ENCODE measurements at places on chromosomes 13 and 19.

DNA sequence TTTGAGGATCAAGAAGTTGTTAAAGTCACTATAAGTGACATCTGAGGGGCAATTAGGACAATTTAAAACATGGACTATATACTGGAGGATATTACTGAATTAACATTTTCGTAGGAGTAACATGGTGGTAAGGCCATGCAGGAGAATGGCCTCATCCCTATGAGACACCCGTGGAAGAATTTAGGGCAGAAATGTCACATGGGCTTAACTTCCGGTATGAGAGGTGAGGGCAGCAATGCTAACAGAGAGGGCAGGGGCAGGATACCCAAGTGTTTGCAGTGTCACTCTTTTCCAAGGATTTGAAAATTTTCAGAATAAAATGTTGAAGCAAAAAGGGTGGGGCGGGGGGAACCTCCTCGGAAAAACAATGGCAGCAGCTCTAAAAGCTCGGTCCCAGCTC lies 23.6 kb downstream of the RANBP3 start:
- DNase-seq, result no peak

GRCh38 chr13:98406971-98407370 lies 169.9 kb downstream of the STK24 start:
- DNase-seq, result no peak

GRCh38 chr19:36054733-36055686 lies at the start of gene WDR62:
WDR62 (plus strand) TSS chr19:36054897; CDS start chr19:36054972, 75 bp downstream.
- DNase-seq, result peak; percentile 96

DNA sequence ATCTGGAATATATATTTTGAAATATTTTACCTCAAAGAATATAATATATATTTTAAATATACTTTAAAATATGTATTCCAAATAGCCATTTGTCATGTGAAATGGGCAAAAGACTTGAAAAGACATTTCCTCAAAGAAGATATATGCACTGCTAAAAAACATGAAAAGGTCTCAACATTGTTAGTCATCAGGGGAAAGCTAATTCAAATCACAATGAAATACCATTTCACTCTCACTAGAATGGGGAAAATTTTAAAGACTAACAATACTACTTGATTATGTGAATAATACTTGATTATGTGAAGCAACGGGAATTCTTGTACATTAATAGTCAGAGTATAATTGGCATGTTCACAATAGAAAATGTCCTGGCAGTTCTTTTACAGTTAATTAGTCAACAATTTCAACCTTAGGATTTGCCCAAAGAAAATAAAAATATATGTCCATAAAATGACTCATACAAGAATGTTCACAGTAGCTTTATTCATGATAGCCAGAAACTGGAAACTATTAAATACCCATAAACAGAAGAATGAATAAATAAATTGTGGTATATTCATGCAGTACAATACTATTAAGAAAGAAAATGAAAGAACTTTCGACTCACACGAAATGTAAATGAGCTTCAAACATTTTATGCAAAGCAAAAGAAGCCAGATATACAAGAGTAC lies 6.8 kb upstream of the KBTBD6 start:
- DNase-seq, result peak; percentile 18

- no peak for DNase-seq
Observed at GRCh38 chr19:37813340-37813739, 34.0 kb upstream of the ZNF573 start.

DNA sequence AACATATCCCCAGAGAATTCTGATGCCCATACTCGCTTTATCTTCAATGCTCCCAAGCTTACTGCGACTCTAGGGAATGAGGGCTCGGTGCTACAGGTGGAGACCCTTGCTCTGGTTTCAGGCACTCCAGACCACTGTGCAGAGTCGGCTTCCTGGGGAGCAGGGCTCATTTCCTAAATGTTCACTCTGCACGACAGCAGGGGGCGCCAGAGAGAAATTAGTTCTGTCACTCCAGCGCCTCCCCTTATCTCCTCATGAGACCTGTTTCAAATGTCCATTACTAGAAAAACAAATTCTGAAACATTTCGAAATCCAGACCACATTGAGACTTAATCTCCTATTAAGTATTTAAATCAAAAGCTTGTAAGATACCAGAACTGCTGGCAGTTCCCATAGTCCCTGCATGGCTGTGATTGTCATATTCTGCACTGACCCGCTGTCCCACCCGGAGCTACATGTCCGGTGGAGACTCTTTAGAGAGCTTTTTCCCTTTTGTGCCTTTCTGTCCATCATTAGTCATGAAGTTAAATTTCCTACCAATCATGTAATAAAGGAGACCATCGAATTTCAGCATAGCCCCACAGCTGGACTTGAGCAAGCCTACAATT lies 22.4 kb downstream of the EPSTI1 start:
- peak; percentile 59 for DNase-seq

GRCh38 chr19:7740682-7741054 lies 6.7 kb downstream of the CD209 start:
- no peak for DNase-seq

GRCh38 chr19:37583340-37583739 lies 11.3 kb downstream of the ZNF571 start:
- DNase-seq, result no peak

DNA sequence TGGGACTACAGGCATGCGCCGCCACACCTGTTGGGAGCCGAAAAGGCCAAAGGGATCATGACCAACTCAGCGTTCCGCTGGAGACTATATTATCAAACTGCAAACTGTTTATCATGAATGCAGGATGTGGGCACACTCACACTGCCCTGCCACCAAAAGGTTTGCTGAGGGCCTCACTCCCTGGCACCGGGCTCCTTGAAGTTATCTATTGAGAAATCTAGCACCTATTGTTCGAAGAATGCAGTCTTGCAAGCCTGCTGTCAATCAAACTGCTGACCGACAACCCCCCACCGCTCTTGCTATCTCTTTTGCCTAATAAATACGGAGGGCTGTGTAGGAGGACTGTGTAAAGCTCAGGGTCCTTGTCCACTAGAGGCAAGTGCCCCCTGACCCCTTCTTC lies 5.2 kb upstream of the ZNF836 start:
- DNase-seq, result no peak

DNA sequence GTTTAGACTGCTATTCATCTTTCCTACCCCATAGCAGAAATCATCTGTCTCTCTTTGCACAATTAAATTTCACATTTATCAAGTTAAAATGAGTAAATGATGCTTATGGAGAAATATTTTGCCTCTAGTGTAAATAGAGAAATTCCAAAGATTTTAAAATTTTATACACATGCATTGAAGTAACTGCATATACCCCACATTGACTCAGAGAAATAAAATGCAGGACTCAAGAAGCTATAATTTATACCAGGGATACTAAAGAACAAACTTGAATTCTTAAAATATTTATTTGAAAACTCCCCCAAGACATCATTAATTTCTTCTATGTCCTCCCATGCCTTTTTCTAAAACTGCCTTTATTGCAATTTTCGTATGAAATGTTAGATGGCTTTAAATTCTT lies 165.8 kb downstream of the DIAPH3 start:
- no peak for DNase-seq

DNA sequence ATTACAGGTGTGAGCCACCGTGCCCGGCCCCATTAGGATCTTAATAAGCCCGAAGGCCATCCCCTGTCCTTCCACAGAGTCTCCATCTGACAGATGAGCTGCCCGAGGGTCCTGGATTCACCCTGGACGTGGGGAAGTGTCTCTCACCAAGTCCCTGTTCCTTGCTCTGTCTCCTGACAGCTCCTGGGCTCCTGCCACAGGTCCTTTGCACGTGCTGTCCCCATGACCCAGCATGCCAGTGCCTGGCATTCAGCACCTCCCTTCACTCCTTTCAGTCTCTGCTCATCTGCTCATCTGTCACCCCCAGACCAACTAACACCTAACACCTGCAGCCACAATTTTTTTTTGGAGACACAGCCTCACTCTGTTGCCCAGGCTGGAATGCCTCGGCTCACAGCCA lies 14.5 kb downstream of the CERS1 start:
- no peak for DNase-seq

DNA sequence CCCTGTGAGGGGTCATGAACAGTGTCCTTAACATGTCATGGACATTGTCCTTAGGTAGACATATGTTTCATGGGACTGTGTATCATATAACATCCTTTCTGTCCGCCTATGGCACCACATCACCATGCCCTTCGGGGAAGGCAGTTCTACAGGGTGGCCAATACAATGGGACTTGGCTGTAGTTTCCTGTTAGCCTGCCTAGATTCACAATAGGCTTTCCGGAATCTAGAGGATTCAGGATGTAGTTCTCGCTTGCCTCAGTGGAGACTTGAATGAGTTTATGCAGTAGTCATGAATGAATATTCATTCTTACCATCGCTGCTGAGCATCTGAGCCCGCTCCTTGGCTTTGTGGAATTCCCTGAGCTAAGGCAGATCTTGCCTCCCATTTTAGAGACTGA lies 100.5 kb downstream of the DNAJC15 start:
- DNase-seq, result no peak

DNA sequence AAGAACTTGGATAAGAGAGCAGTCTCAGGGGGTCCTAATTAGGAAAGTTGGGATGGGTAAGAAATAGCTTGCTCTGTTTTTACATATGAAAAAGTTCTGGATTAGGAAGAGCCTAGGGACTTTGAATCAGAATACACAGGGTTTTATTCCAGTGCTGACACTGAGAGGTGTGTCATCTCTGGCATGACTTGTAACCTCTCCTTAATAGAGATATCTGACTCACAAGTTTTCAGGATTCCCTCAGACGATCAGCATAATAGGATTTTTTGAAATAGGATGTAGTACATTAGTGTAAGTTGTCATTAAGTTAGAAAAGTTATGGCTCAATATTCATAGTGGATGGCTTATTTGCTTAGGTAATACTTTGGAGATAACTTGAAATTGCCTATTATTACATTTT lies 555.2 kb upstream of the MIR17HG start:
- DNase-seq, result no peak

DNA sequence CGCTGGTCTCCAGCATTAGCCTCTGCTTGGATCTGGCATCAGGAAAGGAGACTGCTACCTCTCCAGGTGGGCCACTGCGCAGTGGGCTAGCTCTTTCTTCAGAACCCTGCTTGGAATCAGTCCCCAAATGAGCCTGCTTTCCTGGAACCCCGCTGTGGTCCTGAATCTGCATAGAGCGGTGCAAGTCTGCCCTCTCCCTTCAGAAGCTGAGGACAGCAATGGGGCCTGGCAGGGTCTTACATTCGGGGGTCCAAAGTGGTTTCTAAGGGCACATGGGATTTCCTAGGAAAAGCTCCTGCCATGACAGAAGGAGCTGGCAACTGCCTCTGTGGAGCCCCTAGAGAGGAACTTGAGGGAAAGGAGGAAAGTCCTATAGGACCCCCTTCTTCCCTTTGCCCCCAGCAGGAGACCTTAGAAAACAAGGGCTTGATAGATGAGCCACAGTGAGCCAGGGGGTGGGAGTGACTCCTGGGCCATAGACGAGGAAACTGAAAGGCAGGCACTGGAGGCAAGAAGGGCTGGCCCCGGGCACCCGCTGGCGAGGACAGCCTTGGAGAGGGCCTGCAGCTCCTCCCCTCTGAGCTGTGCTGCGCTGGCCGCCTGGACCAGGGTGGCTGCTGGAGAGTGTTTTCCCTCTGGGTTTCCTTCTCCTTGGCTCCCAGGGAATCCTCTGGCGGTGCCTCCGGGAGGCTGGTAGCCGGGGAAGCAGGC lies 1.4 kb upstream of the VSTM2B start:
- no peak for DNase-seq

- DNase-seq, result no peak
Observed at GRCh38 chr19:17245535-17245984, at the start of gene NR2F6. NR2F6 (minus strand) TSS chr19:17245919; CDS start chr19:17245220, 699 bp downstream.

- no peak for DNase-seq
Observed at GRCh38 chr19:16088351-16089009, 12.2 kb downstream of the TPM4 start.

GRCh38 chr19:39506944-39507714 lies 7.8 kb upstream of the SELENOV start:
- peak; percentile 88 for DNase-seq

GRCh38 chr19:41690801-41691065 lies 2.7 kb upstream of the CEACAM7 start:
- no peak for DNase-seq

DNA sequence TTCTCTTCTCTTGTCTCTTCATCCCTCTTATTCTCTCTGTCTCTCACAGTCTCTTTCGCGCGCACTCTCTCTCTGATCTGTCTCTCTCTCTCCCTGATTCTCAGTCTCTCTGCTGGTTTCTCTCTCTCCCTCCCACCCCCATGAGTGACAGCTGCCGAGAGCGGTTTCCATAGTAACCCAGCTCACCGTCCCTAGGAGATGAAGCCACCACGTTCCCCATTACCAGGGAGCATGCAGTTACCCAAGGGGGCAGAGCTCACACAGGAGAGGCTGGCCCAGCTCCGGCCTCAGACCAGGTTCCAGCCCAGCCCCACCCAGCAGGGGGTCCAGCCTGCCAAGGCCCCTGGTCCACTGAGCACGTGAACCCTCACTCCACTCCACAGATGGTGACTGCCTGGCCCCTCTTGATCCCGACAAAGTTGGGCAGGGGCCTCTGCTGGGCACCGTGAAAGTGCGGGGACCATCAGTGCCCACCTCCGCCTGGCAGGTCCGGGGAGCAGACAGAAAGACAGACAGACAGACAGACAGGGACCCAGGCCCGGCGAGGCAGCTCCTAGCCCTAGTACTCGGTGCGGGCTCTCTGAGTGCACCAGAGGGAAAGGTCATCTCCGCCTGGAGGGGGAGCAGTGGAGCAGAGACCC lies 50.6 kb downstream of the CELF5 start:
- DNase-seq, result peak; percentile 25

GRCh38 chr13:31951215-31951678 lies 80.3 kb upstream of the FRY start:
- DNase-seq, result no peak

GRCh38 chr19:40221858-40222619 lies 3.9 kb upstream of the TTC9B start:
- DNase-seq, result peak; percentile 98

DNA sequence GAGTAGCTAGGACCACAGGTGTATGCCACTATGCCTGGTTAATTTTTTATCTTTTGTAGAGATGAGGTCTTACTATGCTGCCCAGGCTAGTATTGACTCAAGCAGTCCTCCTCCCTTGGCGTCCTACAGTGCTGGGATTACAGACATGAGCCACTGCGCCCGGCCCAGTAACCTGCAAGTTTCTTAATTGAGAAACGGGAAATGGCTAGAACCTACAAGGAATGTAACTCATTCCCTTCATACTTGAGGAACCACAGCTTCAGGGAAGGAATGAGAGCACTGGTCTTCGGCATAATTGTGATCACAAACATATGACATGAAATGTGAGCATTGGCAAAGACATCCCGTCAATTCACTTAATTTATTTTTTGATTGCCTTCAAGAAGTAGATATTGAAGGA lies 157.0 kb downstream of the KLF5 start:
- no peak for DNase-seq

DNA sequence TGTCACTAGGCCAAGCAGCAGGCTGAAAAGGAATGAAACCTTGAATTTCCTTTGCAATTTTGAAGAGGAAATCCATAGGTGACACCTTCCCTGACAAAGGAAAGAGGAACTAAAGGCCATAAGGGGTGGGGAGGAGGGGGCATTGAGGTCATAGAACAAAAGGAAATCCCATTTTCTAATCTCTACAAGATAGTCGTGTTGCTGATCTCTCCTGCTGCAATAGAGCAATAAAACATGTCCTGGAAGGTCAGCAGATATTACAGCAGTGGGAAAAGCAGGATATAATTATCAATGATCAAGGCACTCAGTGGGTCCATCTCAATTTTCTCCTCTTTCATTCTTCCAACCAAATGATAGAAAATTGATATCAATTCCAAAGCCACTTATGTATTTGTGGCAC lies 20.3 kb upstream of the RAP2A start:
- no peak for DNase-seq

- no peak for DNase-seq
Observed at GRCh38 chr13:39330504-39330903, 272.5 kb downstream of the LHFPL6 start.
